Kidney (tissue), 22 donors: ENCODE measurements at places on chromosomes 2 and 18. TPM values are rescaled to one million over a fixed set of nuclear protein-coding genes. Genes with fewer than 3 reads are reported as not detected.

Gene GATA6
- 10.9 TPM for total RNA-seq

Gene HOXD12
- not detected for total RNA-seq

Gene ICOS
- 0.85 TPM for total RNA-seq

Gene CD207
- 0.66 TPM for total RNA-seq

Gene HOXD3
- total RNA-seq: 29.3 TPM

Gene C2orf15
- 6.3 TPM for total RNA-seq

DNA sequence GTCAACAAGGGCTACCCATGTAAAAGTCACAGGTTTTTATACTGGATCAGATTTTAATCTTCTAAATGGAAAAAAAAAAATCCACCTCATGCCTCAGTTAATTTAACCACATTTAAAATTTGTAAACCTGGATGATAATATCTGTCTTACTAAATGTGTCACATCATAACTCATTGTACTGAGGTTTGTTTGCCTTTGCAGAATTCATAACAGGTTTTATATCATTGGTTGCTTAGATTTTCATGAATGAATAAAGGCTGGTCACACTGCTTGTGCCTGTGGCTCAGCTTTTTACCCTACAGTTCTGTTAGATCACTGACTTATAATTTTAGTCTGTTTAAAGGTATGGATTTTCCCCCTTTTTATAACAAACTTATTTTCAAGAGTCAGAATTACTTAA, 48.9 kb downstream of the PSMD14 start:
- no peak for DNase-seq

GRCh38 chr2:71253476-71253875, 26.6 kb upstream of the PAIP2B start:
- no peak for DNase-seq

- DNase-seq: no peak
Measured at GRCh38 chr2:19812166-19812565, 89.6 kb downstream of the TTC32 start.

GRCh38 chr18:79552696-79553095, 126.9 kb upstream of the CTDP1 start:
- peak; percentile 59 for DNase-seq

DNA sequence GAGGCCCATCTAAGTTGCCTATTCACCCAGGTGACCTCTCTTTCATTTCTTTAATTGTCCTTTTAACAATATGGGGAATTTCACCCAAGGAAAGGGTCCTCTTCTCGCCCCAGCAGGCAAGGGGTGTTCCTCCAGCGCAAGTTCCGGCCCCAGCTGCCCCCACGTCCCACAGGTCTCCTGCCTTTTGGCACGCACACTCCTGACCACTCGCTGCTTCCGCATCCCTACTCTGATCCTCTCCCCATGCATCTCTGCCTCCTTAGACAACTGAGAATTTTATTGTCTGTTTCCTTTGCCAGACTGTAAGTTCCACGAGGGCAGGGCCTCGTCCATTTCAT, 684 bp upstream of the ARPC2 start:
- DNase-seq: no peak

DNA sequence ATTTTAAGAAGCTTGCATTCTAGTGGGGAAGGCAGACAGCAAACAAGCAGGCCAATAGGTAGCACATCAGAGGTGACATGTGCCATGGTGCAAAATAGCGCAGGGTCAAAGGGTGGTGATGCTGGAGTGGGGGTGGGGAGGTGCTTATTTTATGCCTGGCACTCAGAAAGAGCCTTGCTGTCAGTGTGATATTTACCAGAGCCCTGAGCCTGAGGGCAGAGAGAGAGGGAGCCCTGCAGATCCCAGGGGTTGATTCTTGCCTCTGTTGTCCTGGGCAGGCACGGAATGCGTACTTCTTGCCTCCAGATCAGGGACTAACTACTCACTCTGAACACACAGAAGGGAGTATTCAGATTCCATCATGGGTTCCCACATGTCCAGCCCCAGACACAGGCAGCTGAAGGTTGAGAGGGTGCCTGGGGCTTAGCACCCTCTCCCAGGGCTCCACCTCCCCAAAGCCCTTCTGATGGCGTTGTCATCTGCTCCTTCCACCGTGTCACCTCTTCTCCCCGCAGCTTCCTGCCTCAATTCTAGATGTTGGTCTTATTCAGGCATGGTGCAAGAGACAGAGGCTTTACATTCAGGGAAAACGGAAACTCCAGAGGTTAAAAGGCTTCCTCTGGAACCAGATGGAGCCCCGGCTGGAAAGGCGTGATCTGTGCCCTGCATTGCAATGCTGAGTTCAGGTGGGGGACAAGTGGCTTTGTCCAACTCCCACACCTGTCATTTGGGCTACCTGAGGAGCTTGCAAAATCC, 252.3 kb downstream of the HAUS1 start:
- no peak for DNase-seq

DNA sequence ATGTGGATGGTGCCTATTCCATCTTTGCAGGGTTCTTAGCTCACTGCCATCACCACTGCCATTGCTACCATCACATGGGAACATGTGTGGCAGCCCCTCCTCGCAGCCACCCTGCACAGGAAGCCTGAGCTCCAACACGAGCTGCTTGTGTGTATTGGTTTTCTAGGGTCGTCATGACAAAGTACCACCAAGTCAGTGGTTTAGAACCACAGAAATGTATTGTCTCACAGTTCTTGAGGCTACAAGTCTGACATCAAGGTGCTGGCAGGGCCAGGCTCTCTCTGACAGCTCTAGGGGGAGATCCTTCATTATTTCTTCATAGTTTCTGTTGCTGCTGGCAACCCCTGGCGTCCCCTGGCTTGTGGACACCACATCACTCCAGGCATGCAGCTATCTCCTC, 10.3 kb upstream of the IL1R2 start:
- no peak for DNase-seq

DNA sequence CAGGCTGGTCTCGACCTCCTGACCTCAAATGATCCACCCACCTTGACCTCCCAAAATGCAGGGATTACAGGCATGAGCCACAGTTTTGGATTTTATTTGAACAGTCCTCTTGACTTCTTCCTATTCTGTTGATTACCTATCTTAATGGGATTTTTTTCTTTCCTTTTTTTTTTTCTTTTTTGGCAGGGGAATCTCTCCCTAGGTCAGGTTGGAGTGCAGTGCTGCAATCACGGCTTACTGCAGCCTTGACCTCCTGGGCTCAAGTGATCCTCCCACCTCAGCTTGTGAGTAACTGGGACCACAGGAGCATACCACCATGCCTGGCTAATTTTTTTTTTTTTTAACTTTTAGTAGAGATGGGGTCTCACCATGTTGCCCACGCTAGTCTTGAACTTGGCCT, 2.8 kb downstream of the MTHFD2 start:
- DNase-seq: no peak
